Germinal center (tissue), 1 donor: ENCODE measurements at places on chromosomes 5 and 9.

- DNase-seq: no peak
Measured at GRCh38 chr5:149916334-149917072, 28.1 kb downstream of the PDE6A start.

GRCh38 chr5:137374110-137374714 is 124.9 kb downstream of the SPOCK1 start:
- no peak for DNase-seq

DNA sequence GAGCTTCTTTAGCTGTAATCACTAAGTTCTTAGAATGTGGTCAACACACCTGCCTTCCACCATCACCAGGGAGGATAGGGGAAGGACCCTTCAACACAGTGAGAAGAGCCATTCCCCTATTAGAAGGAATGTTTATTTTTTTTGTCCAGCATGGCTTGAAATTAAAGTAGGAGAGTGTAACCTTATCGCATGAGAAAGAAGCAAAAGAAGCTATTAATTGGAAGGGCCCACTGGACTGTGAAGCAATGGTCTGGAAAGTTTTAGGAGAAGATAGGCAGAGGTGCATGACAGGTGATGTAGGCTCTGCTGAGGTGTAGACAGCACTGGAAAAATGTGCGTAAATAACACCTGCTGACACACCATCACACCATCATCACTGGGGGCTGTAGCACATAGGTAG is 1526.0 kb downstream of the MAT2B start:
- DNase-seq: no peak

GRCh38 chr9:86082870-86083269 is 16.5 kb downstream of the GOLM1 start:
- no peak for DNase-seq

DNA sequence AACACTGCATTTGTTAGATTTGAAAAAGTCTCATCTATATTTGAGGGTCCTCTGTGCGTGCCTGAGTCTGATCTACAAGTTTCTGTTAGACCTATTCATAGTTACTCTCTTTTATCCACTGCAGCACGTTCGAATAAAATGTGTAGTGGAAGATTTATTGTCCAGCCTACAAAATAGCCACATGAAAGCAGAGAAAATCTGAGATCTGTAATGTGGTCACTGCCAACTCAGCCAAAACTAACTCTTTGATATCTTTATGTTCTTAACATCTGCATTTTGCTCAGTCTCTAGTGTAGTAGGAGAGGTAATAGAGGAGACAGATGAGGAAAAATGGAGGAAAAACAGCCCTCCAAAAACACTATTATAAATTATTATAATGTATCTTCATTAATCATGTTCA is 354.0 kb downstream of the NPR3 start:
- DNase-seq: no peak

DNA sequence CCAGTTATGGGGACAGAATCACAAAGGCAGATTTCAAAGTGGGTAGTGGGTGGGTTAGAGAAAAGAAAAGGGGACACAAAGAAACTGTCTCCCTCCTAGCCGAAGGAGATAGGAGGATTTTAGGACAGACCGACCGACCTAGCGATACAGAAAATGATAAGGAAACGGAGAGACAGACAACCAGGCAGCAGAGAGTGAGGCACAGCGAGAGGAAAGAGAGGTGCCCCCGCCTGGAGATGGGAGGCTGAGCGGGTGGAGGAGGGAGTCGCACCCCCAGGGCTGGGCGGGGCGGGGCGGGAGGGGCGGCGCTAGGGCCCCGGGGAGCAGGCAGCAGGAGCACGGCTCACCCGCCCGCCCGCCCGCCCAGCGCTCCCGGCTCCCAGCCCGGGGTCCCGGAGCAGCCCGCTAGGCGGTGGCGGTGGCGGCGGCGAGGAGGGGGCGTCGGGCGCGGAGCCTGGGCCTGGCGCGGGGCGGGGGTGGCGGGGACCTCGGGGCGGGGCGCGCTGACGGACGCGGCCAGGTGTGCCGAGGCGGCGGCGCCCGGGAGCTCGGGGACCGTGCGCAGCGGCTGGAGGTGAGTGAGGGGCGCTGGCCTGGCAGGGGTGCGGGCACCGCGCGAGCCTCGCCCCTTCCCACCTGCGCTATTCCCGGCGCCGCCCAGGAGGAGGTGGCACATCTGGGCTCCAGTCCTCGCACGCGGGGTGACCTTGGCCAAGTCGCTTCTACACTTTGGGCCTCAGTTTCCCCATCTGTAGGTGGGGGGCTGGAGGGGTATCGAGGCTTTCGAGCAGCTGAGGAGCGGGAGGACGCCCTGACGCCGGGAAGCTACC is 15.9 kb upstream of the SYNPO start:
- DNase-seq: peak; percentile 73

DNA sequence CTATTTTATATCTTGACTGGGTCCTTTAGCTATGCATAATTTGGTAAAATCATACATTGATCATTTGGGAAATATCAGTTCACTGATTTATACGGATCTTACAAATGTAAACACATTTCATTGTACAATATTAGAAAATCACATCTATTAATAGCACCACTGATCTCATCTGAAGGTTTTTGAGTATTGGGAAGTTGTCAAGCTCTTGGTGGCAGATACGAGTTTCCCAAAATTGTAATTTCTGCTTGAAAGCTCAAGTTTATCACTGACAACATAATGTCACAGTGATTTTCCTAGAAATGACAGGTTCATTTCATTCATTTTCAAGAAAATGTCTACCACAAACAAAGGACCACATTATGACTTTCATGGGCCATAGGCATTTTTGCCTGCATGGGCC is 3.0 kb upstream of the MACROH2A1 start:
- no peak for DNase-seq

GRCh38 chr5:172117977-172118701 is 69.9 kb downstream of the STK10 start:
- DNase-seq: no peak

GRCh38 chr5:3217114-3217513 is 378.5 kb upstream of the IRX1 start:
- no peak for DNase-seq

DNA sequence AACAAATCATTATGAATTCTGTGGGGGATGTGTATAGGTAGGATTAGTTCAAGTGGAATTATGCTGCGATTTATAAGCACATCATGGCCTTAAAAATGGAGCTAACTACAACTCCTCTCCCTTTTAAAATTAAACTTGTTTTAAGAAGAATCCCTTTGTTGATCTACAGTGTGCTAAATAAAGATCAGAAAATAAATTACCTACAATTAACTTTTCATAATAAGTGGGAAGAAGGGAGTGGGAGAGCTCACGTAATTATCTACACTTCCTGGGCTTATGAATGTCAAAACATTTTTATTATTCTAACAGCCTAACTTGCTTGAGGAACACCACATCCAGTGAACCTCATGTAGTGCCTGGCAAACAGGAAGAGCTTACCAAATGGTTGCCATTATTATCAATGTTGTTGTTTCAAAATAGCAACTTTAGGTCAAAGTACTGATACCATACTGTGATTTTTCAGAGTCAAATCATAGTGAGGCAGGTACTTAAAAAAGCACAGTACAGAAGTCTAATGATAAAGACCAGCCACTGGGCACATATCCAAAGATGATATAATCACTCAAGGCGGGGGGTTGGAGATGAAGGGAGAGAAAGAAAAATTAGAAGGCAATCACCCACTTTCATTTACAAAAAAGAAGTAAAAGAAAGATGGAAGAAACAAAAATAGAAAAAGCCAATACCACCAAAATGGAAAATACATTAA is 174.0 kb downstream of the RAPGEF6 start:
- DNase-seq: no peak

- DNase-seq: no peak
Measured at GRCh38 chr5:150208187-150209098, 18.6 kb downstream of the SLC6A7 start.

DNA sequence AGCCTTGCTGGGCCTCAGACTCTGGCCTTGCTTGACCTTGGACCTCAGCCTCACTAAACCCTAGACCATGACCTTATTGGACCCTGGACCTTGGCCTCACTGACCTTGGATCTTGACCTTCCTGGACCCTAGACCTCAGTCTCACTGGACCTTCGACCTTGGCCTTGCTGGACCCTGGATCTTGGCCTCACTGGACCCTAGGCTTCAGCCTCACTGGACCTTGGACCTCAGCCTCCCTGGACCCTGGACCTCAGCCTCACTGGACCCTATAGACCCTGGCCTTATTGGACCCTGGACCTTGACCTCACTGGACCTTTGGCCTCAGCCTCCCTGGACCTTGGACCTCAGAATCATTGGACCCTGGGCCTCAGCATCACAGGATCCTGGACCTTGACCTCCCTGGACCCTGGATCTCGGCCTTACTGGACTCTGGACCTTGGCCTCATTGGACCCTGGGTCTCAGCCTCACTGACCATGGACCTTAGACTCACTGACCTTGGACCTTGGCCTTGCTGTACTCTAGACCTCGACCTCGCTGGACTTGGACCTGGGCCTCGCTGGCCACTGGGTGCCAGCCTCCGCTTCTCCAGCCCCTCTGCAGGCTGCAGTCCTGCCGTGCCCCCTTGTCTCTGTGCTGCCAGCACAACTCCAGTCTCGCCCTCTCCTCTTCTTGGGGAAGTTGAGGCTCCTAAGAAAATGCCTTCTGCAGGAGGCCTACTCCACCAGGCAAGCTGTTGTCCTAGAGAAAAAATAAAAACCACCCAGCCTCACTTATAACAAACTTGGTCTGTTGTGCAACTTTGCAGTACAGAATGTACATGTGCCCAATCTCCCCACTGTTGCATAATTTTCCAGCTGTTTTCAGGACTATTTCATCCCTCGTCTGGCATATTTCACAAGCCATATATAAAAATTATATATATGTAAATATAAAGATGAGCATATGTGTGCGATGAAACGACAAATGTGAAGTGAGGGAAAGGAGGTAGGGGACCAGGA is 11.0 kb upstream of the ADAMTS2 start:
- no peak for DNase-seq

- no peak for DNase-seq
Measured at GRCh38 chr5:13611604-13612003, 332.9 kb downstream of the DNAH5 start.

DNA sequence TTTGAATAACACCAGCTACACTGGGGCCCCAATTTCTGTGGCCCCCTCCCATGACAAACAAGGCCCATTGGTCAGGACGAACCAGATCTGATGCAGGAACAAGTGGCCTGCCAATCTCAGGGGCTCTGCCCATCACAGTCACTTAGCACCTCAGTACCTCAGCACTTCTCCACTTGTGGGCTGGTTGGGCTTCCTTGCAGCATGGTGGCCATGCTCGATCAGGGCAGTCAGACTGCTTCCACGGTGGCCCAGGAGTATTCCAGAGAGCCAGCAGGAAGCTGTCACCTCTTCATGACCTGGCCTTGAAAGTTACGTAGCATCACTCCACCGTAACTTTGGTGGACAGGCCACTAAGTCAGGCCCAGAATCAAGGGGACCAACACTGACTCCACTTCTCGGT is 206.5 kb downstream of the AUH start:
- DNase-seq: no peak

DNA sequence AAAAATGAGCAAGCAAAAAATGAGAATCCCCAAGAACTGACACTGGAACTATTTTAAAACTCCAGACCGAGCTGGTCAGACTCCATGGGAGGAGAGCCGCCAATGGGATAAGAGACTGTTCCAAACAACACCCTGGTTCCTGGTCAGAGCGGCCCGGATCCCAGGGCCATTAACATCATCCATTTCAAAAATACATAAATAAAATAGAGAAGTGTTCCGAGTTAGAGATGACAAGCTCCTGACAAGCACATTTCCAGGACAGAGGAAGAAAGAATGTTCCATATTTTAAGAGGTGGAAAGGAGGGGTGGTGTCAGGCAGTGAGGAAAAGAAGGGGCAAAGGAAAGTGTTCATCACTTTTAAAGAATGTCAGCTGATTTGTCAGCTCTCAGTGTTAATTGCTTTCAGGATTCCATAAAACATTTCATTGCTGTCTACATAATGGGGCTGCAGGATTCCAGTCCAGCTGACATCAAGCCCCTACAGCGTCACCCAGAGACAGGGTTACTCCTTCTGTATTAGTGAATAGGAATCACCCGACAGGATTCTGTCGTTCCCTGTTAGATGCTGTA is 202.5 kb upstream of the TRIM32 start:
- DNase-seq: no peak
